ENCODE measurements at places on chromosomes 3 and 15.

- DNase-seq: no peak
These were observed 49.2 kb downstream of the LRRK1 start for GRCh38 chr15:100968050-100968966.

DNA sequence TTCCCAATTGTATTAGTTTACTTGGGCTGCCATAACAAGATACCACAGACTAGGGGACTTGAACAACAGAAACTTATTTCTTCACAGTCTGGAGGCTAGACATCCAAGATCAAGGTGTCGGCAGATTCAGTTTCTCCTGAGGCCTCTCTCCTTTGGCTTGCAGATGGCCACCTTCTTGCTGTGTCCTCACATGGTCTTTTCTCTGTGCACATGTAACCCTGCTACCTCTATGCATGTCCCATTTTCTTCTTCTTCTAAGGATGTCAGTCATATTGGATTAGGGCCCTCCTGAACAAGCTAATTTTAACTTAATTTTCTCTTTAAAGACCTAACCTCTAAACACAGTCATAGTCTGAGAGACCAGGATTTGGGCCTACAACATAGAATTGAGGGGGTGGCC, 336.7 kb upstream of the WNT5A start:
- no peak for DNase-seq

DNA sequence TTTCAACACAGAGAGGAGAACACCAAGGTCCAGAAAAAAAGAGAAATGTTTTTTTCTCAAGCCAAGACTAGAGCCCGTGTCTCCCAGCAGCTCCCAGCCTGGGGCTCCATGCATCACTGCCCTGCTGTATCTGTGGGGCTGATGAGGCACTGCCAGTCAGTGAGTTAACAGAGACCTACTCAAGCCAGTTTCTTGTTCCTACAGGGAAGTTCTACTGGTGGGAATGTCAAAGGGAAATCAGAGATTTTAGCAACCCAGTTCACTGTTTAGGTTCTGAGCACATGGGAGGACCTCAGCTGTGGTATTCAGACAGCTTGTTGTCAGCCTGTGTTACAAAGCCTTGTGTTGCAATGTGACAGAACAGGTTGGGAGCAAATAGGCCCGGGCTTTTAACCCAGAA, 234.3 kb downstream of the TLE3 start:
- no peak for DNase-seq

GRCh38 chr15:48603123-48603500, 42.4 kb downstream of the FBN1 start:
- no peak for DNase-seq

DNA sequence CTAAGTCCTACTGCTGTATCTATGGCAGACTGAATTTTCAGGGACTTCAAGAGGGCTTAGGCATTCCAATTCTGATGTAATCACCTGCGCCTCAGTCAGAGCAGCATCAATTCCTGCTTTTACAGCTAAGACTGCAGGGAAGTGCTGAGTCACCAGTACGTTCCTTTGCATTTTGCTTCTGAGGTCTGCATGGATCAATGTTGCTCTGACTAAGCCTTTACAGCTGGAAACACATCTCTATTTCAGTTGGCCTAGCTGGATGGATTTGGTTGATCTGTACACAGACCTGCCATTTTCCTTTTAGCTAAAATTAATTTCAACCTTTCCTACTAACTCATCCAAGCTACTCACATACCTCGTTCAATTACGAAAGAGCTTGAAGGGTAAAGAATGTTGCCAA, 51.3 kb downstream of the ETV5 start:
- peak; percentile 81 for DNase-seq

- DNase-seq: no peak
These were observed 82.3 kb upstream of the NPHP3 start for GRCh38 chr3:132804498-132804897.
